ENCODE measurements at places on chromosomes 4 and X. TPM values are rescaled to one million over a fixed set of nuclear protein-coding genes. Genes with fewer than 3 reads are reported as not detected.
A peak's percentile ranks its signal among the peaks of the same experiment; 100 is the strongest.

DNA sequence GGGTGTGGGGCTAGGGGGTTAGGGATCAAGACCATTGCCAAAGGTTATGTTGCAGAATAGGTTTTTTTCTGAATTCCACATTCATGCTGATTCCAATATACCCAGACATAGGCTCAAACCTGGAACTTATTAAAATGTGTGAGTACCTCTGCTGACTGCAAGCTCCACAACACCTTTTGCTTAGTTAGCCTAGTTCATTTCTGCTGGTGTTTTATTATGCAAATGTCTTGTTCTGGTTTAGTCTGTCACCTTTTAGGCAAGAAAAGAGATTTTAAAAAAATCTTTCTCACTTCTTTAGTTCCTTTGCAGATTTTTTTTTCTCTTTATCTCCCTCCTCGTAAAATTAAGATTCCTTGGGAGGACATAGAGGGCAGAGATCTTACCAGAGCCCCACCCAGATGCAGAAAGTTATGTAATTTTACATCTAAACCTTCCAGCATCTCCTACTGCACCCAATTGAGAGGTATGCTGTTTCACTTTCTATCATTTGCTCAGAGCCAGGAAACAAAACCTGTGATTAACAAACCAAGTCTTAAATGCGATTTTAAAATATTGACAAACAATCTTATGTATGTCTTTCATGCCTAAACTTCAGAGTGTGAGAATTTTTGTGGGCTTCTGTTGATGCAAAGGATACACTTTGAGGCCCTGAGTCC, 190.7 kb upstream of the CLNK start:
- no peak for DNase-seq

DNA sequence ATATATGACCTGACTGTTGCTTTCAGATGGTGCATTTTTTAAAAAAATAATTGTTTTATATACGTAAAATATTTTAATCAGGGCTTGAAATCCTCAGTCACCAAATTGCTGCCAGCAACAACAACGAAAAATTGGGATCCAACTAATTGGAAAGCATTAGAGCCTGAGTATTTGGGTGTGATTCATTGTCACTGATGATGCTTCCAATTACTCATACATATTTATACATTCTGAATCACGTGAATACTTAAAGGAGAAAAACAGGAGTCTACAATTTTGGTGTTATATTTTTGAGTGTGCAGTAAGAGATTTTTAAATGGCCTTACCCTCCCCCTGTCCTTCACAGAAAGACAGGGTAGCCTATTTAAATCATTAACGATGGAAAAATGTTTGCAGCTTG, 765.6 kb upstream of the TENM3 start:
- DNase-seq = no peak

GRCh38 chr4:6951880-6952381, 42.3 kb downstream of the TBC1D14 start:
- no peak for DNase-seq

GRCh38 chrX:2513121-2513664, 12.4 kb upstream of the DHRSX start:
- peak; percentile 26 for DNase-seq

The PGAM4 gene
- not detected for polyA plus RNA-seq

The BEND4 gene
- polyA plus RNA-seq = 0.95 TPM

The STOX2 gene
- polyA plus RNA-seq = 13.2 TPM

All from renal pelvis (tissue), 12 donors.